Stimulated activated CD4-positive, alpha-beta T cell treated with anti-CD3 and anti-CD28 coated beads, Interleukin-12 subunit alpha, Interleukin-12 subunit beta, amount 100 ng/mL, for 24 hours (primary cell): ENCODE measurements at places on chromosomes 2 and 18.

DNA sequence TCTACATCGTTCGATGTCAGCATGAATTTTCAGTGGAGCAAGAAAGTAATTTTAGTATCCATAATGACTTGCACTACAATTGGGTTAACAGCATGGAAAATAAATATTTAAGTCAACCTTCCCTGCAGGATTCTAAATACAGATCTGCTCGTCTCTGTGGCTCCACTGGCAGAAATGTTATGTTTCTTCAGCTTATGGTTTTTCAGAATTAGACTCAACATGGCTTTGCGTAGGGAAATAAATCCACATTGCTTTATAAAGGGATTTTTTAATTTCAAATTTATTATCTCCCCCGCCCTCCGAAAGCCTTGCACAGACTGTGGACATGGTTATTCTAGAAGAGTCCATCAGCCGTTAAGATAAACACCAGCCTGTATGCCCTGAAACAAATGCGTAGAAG, 18.2 kb downstream of the TNFRSF11A start:
- no peak for DNase-seq

GRCh38 chr18:25247725-25248124, 104.2 kb downstream of the ZNF521 start:
- no peak for DNase-seq

GRCh38 chr2:180196419-180196977, 189.4 kb upstream of the CWC22 start:
- no peak for DNase-seq

DNA sequence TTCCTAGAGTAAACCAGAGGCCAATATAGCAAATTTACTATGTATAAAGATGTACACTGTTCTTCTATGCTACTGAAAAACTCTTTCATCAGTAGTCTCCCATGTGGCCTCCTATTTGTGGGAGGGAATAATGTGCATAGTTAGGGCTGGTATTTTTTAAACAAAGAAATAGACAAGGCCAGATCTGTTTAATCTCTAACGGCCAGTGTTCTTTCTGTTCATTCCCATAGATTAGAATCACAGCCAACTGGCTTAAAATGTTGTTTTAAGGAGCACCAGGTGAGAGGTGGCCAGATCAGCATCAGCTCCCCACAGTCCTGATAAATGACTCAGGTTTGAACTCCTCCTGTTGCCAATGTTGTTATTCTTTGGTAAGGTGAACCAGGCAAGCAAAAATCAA, 12.1 kb downstream of the LYPD6 start:
- DNase-seq = no peak

DNA sequence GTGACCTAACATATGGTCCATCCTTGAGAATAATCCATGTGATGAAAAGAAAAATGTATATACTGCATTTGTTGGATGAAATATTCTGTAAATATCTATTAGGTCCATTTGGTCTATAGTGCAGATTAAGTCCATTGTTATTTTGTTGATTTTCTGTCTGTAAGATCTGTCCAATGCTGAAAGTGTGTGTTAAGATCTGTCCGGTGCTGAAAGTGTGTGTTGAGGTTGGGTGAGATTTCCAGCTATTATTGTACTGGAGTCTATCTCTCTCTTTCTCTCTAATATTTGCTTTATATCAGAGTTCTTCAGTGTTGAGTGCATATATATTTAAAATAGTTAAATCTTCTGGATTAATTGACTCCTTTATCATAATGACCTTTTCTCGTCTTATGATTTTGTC, 828.8 kb upstream of the CRIM1 start:
- DNase-seq = no peak
